ENCODE measurements at places on chromosomes 4 and X. TPM values are rescaled to one million over a fixed set of nuclear protein-coding genes. Genes with fewer than 3 reads are reported as not detected.

DNA sequence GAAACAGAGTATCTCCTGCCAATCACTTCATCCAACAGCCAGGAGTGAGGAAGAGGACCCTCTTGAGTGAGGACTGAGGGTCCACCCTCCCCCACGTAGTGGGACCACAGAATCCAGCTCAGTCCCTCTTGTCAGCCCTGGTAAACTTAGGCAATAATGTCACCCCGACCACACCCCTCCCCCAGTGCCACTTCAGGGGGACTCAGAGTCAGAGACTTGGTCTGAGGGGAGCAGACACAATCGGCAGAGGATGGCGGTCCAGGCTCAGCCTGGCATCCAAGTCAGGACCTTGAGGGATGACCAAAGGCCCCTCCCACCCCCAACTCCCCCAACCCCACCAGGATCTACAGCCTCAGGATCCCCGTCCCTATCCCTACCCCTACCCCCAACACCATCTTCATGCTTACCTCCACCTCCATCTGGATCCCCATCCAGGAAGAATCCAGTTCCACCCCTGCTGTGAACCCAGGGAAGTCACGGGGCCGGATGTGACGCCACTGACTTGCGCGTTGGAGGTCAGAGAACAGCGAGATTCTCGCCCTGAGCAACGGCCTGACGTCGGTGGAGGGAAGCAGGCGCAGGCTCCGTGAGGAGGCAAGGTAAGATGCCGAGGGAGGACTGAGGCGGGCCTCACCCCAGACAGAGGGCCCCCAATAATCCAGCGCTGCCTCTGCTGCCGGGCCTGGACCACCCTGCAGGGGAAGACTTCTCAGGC lies at the start of the genes CSAG1 and MAGEA12:
Gene CSAG1, minus strand, starts transcription at position 461 of the 715 bp plus-strand sequence. CDS start 1,261 bp downstream, outside the sequence.
Gene MAGEA12, plus strand, starts transcription at position 497 of the 715 bp plus-strand sequence. CDS start 2,405 bp downstream, outside the sequence.
- DNase-seq = no peak

DNA sequence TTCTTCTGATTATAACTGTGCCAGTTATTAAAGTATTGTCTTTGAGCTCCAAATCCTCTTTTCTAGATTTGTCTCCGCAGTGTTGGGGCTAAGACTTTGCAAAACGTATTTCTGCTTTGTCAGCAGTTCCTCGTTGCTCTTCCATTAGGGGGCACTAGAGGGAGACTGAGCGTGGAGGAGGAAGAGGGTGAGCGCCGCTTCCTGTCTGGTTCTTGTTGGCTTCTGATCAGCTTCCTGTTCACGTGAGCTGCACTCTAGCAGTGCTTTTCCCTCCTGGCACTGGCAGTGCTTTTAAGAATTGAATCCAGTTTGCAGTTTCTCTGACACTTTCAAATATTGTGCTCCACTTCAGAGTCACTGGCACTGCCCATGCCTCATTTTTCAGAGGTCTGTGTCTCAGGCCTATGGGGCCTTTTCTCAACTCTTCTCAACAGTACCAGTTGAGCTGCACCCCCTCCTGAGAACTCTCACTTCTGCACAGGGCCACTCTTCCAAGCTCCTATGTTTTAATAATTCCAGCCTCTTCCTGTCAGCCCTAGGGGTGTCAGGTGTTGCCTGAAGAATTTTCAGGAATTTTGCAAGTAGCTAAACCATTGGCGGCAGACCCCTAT lies 54.4 kb upstream of the LCORL start:
- no peak for DNase-seq

GRCh38 chrX:19990151-19990555 lies 708 bp downstream of the BCLAF3 start:
- DNase-seq = no peak

- DNase-seq = no peak
These were observed 589.5 kb upstream of the FTHL17 start for GRCh38 chrX:31661280-31661810.

DNA sequence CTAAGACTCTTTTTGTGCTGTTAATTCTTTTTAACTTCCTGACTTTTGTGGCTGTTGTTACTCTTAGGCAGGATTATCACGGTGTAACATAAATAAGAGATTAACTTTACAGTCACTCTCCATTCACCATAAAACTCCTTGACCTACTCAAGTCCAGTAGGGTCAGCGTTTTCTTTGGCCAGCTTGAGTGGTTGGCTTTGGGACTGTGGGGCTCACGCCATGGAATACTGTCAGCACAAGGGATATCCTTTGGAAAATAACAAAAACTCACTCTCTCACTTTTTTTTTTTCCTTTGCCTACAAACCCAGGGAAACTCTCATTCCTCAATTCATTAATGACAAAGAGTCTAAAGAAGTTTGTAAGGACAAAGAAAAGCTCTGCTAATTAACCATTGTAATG lies 89.4 kb upstream of the TLL1 start:
- no peak for DNase-seq

GRCh38 chrX:97268182-97268680 lies 384.5 kb downstream of the RPA4 start:
- no peak for DNase-seq

The RGN gene
- polyA plus RNA-seq = 30.8 TPM

GRCh38 chr4:160247091-160247656 lies 1144.3 kb downstream of the RAPGEF2 start:
- no peak for DNase-seq

The PAGE1 gene
- not detected for polyA plus RNA-seq
